ENCODE measurements at places on chromosomes 3 and 15.

DNA sequence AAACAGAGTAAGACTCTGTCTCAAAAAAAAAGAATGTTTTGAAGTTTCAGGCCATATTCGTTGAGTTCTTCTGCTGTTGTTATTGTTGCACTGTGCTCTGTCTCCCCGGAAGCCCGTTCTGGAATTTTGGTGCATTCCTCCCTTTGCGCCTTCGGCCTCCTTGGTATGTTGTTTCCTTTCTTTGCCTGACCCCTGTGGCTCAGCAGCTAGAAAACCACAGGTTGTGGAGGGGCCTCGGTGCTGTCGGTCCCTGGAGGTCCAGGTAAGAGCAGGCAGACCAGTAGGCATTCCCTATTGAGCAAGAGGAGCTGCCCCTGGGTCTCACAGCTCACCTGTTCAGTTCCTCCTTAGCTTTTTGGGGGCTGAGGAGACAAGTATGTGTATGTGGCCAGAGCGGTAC lies 51.0 kb upstream of the DLG1 start:
- no peak for DNase-seq

DNA sequence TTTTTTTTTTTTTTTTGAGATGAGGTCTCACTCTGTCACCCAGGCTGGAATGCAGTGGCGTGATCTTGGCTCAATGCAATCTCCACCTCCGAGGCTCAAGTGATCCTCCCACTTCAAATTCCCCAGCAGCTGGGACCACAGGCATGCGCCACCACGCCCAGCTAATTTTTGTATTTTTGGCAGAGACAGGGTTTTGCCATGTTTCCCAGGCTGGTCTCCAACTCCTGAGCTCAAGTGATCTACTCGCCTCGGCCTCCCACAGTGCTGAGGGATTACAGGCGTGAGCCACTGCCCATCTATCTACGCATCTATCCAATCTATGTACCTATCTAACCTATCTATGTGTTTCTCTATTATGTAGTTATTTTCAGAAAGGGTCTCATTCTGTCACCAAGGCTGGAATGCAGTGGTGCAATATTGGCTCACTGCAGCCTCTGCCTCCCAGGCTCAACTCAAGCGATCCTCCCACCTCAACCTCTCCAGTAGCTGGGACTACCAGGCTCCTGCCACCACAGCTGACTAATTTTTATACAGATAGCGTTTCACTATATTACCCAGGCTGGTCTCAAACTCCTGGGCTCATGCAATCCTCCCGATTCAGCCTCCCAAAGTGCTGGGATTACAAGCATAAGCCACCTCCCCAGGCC lies 20.2 kb upstream of the GPX1 start:
- no peak for DNase-seq

GRCh38 chr3:50495609-50496423 lies 7.6 kb downstream of the CACNA2D2 start:
- no peak for DNase-seq

DNA sequence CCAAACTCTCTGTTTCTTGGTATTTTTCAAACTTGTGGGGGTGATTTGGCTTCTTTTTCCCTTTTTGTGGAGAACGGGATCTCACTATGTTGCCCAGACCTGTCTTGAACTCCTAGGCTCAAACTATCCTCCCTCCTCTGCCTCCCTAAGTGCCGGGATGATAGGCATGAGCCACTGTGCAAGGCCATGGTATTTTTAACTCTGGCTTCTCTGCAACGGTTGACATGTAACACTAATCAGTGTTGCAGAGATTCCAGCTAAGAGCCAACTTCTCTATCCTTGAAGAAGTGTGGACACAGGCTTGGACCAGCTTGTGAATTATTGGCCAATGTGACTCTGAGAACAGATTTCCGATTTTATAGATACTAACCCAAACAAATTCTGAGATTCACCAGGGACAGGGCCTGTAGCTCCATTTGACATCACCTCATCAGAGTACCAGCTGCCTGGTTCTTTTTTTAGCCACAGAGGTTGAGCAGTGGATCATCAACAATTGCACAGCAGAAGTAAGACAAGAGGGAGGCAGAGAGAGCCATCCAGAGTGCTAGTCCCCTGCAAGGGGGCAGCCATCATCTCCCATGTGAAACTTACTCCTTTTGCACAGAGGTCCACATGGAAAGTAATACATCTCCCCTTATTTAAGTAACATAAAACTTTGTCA lies 98.1 kb upstream of the SYNPR start:
- DNase-seq = no peak

- peak; percentile 54 for DNase-seq
Measured at GRCh38 chr3:150222691-150223489, 185.2 kb upstream of the TSC22D2 start.

DNA sequence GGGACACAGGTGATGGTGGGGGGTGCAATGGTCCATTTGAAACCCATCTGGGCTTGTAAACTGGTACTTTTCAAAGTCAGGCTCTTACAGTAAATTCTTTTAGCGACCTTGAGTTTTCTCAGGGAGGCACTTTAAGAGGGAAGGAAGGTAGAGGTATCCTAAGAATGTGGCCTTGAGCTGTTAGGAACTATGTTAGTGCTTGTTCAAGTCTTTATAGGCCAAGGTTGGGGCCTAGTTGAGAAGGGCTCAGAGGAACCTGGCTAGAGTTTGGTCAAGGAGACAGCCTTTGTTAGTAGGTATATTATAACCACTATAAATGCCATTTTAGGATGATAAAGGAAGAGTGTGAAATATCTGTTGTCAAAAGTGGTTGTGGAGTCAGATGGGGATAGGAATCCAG lies 9.2 kb upstream of the CCK start:
- no peak for DNase-seq

DNA sequence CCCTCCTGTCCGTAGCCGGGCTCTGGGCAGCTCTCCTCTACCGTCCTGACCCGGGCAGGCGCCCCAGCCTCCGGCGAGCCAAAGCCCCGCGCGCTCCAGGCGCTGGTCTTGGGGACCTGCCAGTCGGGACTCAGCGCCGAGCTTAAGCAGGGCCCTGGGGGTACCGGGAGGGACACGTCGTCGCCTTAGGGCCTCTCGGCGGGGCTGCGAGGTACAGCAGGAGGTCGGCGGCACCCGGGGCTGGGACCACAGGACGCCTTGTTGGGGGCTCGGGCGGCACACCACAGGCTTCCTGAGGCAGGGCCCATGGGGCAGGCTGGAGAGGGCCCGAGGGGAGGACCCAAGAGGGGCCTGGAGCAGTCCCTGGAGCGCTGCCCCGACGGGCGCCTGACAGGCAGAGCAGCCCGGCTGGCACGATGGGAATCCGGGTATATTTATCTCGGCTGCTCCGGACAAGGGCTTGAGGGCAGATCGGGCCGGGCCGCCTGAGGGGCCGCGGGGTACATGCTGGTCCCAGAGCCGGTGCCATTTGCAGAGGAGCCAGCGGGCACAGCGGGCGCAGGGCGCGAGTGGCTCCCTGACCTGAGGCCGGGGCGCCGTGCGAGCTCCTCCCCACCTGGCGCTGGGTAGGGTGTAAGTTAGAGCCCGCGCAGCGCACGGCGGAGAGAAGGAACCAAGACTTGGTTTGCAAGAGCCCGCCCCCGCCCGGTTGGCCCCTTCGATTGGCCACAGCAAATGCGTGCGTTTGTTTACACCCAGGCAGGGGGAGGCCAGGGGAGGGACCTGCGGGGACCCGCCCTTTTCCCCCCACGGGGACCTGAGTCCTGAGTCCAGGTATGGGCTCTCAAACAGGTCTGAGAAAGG lies 574 bp downstream of the SLC38A3 start:
- no peak for DNase-seq

DNA sequence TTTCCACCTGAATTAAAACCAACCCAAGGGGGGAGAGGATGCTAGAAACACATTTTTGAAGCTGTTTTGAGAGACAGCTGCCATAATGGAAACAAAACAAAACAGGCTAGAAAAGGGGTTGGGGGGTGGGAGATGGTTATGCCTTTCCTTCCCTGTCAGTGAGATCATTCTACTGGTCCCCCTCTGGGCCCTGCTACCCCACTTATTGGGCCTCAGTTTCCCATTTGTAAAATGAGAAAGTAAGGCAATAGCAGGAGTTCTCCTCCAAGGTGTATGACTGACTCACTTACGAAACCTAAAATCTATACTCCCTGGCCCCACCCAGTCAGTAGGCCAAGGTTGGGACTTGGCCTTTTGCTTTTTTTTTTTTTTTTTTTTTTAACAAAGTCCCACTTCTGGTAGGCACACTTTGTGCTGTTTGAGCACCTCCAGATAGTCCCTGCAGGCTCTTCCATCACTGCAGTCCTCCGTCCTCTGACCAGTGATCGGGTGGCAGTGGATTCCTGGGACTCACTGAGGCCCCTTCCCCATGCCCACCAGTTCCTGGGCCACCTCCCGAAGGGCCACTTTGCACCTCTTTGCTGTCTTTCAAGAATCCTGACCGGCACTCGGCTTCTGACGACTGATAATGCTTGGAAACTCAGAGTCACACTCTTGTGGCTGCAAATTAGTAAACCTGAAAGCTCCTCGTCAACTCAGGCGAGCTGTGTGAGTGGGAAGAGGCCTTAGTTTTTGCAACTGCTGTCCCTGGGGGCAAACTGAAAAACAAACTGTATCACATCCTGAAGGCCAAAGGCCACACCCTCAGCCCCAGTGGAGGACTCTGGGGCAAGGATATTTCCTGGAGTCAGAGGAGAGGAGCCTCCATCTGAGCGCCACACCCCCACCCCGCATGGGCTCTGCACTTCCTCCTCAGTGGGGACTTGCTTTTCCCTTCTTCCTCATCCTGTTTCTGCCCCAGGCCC lies 6.7 kb upstream of the PSTPIP1 start:
- no peak for DNase-seq

DNA sequence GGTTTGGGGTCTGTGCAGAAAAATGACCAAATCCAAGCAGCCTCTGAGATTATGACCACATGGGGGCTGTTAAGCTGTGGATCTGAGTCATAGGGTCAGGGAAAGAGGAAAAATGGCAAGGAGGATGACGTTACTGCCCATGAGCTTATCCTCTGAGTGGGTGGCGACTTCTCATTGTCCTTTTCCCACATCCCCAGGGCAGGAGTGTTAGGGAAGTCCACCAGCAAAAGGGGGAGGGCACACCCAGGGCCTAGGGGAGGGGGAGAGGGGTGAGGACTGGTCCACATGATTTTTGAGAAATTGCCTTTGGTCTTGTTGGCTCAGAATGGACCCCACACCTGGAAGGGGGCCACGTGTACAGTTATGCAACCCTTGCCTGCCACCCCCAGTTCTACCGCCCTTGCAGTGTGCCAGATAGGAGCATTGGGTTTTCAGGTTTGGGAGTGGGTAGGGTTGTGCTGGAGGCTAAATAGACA lies 2.6 kb downstream of the CD276 start:
- DNase-seq = no peak

GRCh38 chr3:61134532-61134931 lies 116.7 kb downstream of the FHIT start:
- DNase-seq = no peak

GRCh38 chr3:87410110-87410509 lies 133.7 kb upstream of the POU1F1 start:
- DNase-seq = no peak

All from NCI-H2081 treated with DMSO at 0.1 percent for 48 hours (cell line).